SIG-M5 (cell line): ENCODE measurements at places on chromosomes 2 and 18.

GRCh38 chr2:7930800-7931635 is 750.8 kb upstream of the ID2 start:
- DNase-seq, result no peak

GRCh38 chr2:120598416-120598815 is 137.3 kb upstream of the GLI2 start:
- DNase-seq, result no peak

GRCh38 chr2:124289615-124290014 is 264.5 kb downstream of the CNTNAP5 start:
- no peak for DNase-seq

GRCh38 chr2:18265614-18266586 is 294.6 kb downstream of the RDH14 start:
- no peak for DNase-seq

DNA sequence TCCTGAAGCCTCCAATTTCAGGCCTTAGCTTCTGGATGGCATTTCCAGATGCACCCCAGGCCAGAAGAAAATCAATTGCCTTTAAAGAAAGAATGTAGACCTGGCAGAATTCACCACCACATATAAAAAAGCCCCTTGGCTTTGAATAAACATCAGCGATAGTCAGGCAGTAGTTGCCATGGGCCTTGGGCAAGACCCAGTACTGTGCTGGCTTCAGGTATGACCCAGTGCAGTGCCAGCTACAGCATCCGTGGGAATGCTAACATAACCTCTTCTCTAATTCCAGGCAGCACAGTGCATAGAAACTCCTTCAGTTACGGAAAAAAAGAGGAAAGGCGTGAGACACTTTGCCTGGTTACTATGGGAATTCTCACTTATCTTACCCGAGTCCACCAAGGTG is 539.6 kb upstream of the LRRTM4 start:
- DNase-seq, result no peak

- DNase-seq, result no peak
Observed at GRCh38 chr18:43581936-43582519, 304.7 kb upstream of the SYT4 start.

DNA sequence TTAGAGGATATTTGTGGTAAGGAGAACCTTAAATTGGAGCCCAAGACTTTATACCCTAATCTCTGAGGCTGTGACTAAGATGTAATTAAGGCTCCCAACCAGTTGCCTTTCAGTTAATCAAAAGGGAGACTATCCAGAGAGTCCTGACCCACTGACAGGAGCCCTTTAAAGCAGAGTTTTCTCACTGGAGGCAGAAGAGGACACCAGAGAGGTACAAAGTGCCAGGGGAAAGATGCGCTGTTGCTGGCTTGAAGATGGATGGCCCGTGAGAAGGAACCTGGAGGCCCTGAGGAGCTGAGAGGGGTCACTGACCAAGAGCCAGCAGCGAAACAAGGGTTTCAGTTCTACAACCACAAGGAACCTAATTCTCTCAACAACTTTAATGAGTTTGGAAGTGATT is 137.3 kb downstream of the TMEM131 start:
- DNase-seq, result no peak

DNA sequence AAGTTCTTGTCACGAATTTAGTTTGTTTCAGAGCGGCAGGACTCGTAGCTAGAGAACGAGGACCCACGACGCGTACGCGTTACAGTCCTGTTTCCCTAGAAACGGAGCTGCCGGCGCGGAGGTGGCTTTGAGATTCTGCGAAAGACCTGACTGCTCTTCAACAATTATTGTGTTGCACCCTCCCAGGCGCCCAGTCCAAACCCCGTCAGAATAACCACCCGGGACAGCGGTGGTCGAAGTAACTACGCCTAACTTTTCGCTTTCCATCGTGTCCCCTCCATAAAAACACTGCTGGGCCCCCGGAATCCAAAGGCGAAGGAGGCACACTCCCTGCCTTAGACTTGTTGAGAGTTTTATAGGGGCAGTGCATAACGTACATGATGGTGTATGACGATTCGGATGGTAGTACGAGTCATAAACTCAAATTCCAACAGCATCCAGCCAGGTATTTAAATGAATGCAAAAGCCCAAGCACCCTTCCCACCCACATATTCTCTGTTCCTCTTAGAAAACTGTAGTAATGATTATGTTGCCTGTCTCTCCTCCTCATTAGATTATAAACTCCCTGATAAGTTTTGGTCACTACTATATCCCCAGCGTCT is 651 bp upstream of the STAM2 start:
- no peak for DNase-seq

DNA sequence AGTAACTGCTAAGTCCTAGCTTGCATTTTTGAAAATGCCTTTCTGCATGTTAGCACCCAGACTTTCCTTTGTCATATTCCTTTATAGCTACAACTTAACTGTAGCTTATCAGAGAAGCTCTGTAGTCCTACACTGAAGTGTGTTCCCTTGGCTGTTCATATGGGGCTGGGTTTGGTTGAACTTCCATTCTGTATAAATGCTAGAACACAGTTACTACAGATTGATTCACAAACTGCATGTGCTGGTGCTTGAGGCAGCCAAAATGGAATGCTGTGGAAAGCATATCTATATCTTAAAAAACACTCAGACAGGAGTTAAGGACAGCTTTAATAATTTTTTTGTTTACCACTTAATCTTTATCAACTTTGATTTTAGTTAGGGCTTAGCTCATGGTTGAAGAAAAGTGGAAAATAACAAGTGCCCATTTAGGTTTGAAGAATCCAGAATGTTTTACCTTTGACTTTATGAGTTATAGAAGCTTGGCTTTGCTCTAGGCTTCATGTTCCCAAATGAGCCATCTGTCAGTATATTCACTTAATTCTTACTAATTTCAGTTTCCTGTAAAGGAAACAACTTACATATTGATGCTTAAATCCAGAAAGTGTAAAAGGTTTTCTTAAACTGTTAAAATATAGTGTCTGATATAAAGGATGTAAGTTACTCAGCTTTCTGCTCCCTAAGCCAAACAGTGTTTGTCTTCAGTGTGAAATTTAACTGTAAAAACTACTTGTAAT is 148.9 kb downstream of the AGPS start:
- DNase-seq, result no peak

DNA sequence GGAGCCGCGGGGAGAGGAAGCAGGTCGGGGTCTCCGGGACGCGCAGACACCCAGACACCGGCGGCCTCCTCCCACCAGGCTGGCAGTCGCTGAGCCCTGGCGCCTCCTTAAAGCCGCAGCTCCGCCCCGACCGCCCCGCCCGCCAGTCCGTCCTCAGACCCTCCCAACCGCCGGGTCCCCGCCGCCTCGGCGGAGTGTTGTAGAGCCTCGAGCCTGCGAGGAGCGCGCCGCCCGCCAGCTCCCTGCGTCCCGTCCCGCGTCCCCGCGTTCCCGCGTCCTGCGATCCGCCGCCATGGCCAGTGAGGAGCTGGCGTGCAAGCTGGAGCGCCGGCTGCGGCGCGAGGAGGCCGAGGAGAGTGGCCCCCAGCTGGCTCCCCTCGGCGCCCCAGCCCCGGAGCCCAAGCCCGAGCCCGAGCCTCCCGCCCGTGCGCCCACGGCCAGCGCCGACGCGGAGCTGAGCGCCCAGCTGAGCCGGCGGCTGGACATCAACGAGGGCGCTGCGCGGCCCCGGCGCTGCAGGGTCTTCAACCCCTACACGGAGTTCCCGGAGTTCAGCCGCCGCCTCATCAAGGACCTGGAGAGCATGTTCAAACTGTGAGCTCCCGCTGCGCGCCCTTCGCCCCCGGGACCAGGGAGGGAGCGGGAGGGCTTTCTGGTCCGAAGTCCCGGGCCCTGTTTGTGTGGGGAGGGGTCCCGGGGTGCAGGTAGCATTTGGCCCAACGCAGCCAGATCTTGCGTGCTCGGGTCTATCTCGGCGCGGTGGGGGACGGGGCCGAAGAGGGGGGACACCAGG is at the start of gene EFHD1:
Gene EFHD1, plus strand, starts transcription at position 192 of the 793 bp plus-strand sequence. Its CDS starts 101 bp downstream, at position 293.
- DNase-seq, result no peak

DNA sequence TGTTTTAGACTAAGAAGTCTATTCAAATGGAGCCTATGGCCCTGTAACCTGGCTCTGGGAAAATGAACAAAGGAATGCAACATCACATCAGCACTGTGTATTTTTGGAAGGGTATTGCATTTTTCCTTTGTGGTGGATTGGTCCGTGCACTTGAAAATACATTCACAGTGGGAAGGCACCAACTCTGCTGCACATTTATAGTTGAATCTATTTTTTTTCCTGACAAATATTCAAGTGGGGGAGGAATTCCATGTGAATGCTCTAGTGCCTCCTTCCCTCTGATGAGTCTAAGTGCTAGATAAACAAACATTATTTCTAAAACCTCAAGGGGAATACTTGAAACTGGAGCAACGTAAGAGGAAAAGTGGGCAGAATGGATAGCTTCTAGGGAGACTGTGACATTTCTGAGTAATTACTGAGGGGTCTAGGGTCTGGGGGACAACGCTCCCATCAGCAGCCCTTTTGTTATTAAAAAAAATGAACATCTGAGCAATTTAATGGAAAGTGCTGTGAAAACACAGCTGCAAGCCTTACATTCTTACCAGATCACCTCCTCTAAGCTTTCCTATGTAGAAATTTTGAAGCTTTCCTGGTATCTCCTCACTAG is 208.2 kb downstream of the SLC8A1 start:
- no peak for DNase-seq

DNA sequence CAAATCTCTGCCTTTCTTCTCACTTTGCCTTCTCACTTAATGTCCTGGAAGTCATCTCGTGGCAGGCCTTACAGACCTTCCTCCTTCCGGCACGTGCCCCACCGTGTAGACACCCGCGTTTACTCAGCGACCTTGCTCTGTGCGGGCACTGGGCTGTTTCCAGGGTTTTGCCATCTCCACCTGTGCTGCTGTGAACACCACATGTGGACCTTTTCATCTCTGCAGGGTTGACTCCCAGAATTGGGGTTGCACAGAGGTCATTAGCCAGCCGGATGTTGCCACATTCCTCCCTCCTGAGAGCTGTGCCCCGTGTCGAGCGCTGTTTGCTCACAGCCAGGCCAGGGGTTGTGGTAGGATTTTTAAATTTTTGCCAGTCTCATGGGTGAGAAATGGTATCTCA is 25.4 kb downstream of the KCNG2 start:
- DNase-seq, result no peak

- DNase-seq, result no peak
Observed at GRCh38 chr2:39715822-39716221, 50.1 kb downstream of the TMEM178A start.

- DNase-seq, result no peak
Observed at GRCh38 chr2:187382131-187382530, 65.9 kb downstream of the CALCRL start.

GRCh38 chr2:39127973-39128372 is 7.1 kb upstream of the SOS1 start:
- no peak for DNase-seq

- DNase-seq, result no peak
Observed at GRCh38 chr2:163764566-163764965, 28.8 kb upstream of the FIGN start.

- DNase-seq, result no peak
Observed at GRCh38 chr2:222877556-222878300, 16.9 kb downstream of the ACSL3 start.

DNA sequence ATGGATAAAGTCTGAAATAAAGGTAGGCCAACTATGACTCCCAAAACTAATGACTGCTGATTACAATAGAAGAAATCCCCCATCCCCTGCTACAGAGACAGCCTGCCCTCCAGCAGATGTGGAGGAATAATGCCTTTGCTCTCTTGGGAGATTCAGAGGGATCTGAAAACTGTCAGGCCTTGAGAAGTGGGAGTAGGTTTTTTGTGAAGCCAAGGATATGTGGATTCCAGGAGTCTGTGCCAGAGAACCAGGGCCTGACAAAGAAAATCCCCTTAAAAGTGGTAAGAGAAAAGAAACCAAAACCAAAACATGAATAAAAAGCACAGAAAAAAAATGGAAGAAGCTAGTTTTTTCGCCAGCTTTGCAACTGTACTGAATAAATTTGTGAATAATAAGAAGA is 397.6 kb downstream of the ZNF521 start:
- no peak for DNase-seq
